ENCODE measurements at places on chromosomes 11 and 22.

DNA sequence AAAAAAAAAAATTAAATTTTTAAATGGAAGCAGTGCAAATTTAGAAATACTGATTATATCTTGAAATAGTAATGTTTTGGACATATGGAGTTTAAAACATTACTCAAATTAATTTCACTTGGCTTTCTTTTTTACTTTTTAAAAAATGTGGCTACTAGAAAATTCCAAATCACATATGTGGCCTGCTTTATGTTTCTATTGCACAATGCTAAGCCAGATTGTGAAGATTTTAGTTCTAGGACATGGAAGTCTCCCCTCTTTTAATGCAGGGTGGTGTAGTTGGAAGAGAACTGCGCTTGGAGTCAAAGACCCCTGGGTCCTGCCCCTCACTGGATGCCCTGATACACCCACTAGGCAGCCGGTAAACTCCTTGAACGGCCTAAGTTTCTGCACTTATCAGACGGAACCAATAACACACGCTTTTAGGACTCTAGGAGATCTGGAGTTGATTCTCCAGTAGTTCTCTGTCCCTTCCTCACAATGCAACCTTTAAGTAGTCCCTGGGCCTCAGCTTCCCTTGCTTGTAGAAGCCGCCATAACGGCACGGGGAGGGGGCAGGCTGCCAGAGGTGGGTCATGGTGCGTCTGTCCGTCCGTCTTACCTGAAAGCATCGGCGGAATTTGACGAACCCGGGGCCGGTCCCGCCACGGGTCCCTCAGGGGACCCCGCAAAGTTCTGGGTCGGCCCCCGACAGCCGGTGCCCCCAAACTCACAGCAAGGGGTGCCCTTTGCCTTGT, 505 bp downstream of the FAM227A start:
- no peak for DNase-seq

DNA sequence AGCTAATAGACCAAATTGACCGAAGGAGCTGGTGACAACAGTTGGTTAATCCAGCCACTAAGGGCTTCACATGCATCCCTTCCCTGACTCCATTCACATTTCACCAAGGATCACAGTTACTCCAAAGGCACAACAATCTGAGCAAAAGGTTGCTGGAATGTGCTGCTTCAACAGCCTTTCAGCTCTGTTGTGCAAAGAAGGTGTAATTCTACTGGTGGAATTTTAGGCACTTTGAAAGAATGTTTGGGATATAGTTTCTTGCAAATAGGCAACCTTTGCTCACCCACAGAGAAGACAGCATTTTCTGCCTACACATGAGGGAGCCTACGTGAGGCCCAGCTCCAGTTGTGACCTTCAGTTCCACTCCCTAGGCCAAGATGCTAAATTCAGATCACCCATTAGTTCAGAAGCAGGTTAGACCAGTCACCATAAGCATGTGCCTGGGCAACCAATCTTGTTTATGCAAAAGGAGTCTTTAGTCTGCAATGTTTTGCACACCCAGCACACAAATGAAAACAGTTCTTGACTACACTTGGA, 21.6 kb upstream of the FCHSD2 start:
- DNase-seq, result no peak

GRCh38 chr22:45540122-45540521, 37.4 kb downstream of the FBLN1 start:
- DNase-seq, result no peak

GRCh38 chr11:59289356-59290181, 69.1 kb upstream of the OR5AN1 start:
- no peak for DNase-seq

DNA sequence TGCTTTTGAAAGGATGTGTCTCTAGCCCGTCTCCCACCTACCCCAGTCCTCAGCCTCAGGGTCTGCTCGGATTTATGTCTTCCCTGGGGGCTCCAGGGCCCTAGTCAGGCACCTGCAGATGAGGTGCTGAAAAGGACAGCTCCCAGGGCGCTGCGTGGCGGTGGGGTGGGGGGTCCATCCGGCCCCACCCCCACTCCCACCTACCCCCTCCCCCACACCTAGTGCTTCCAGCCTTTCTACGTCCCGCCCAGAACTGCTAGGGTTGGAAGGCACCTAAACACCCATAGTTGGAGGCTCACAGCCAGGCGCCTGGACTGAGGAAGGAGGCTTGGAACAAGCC, 1.4 kb upstream of the ROBO3 start:
- no peak for DNase-seq

DNA sequence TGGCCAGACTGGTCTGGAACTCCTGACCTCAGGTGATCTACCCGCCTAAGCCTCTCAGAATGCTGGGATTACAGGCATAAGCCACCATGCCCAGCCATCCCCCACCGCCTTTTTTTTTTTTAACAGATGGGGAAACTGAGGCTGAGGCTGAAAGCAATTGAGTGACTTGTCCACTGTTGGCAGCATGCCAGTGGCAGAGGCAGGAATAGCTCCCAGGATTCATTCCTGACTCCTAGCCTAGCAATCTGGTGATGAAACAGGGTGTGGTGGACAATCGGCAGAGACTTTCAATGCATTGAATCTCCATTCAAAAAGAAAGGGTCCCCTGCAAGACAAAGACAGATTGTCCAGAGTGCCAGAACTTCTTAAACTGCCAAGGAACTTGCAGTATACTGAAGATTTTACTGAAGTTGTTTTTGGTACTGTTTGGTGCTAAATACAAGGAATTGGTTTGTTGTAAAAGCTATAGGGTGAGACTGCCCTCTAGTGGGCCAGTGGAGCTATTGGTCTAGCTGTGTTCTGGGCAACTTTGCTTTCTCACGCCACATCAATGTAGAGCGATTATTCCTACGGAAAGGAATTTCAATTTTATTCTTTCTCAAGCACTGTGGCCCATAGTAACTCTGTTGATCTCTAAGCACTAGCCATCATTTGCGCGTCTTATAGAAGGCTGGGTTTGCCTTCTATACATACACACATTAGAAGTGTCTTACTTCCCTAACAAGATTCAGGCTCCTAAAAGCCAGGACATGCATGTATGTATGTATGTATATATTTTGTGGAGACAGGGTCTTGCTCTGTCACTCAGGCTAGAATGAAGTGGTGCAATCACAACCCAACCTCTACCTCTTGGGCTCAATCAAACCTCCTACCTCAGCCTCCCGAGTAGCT, 21.0 kb downstream of the C22orf31 start:
- no peak for DNase-seq

GRCh38 chr22:44449061-44449682, 48.9 kb downstream of the RTL6 start:
- DNase-seq, result no peak

DNA sequence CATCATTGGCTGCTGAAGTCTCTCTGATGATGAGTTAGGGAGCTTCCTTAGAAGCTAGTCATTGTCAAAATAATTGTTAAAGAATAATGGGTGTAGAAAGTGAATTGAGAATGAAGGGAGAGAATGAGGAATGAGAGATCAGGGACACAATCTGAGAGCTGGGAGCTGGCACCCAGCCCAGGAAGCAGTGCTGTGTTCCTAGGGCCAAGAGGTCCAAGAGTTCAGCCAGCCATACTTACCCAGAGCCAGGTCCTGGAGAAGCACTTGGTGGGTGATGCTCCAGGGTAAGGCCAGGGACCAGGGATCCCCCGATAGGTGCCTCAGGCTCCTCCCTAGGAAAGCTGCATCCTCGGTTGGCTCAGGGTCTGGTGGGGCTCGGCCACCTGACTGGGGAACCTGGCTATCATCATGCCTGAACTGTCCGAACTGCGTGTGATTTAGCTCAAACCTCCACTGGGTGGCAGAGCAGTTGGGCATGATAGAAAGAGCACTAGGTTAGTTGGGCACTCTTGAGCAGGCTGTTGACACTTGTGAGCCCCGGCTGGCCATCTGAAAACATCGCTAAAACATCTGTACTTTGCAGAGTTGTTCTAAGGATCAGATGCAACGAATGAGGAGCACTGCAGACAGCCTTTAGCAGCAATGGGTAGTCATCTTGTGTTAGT, 123.9 kb upstream of the NCAM1 start:
- DNase-seq, result no peak

GRCh38 chr22:40552070-40552469, 84.4 kb downstream of the MRTFA start:
- DNase-seq, result no peak

- DNase-seq, result no peak
Observed at GRCh38 chr11:77642228-77642627, 4.6 kb upstream of the CLNS1A start.

Data from T-helper 1 cell (primary cell).